MCF 10A (cell line): ENCODE measurements at places on chromosomes 6 and 20. TPM values are rescaled to one million over a fixed set of nuclear protein-coding genes. Genes with fewer than 3 reads are reported as not detected.

The OR12D3 gene
- total RNA-seq, result not detected in 2 replicates

DNA sequence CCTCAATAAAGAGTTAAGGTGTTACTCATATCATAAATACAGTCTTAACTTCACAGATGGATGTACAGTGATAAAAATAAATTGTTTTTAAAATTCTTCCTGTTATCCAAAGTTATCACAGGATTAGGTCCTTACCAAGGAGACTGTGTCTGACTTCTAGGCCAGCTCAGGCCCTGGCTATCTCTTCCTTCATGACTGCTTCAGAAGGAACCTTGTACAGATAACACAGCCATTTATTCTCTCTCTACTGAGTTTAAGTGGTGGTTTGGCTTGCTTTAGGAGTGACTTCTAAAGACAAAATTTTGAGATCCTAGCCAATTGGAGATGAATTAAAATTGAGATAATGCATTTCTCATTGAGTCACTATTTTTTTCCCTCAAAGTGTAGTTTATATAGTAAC, 40.8 kb upstream of the RNF182 start:
- DNase-seq, result no peak
- no peak overlapping the region for H3K27ac ChIP-seq
- no peaks in the 10 kb centered on the region for H3K4me1 ChIP-seq
- H3K27me3 ChIP-seq, result no peaks in the 10 kb centered on the region
- no peak overlapping the region for H3K4me3 ChIP-seq

GRCh38 chr6:147158881-147159280, 45.3 kb upstream of the STXBP5 start:
- no peaks in the 10 kb centered on the region for H3K27me3 ChIP-seq
- no peak overlapping the region for H3K27ac ChIP-seq
- H3K4me3 ChIP-seq, result no peak overlapping the region
- H3K4me1 ChIP-seq, result peaks cover 48% of the 10 kb centered on the region
- DNase-seq, result no peak

- H3K36me3 ChIP-seq, result no peaks in the 10 kb centered on the region
- H3K27ac ChIP-seq, result no peak overlapping the region
- H3K4me1 ChIP-seq, result peaks cover 11% of the 10 kb centered on the region
- H3K27me3 ChIP-seq, result peaks cover 13% of the 10 kb centered on the region
- no peak overlapping the region for H3K4me3 ChIP-seq
Measured at GRCh38 chr6:134103006-134103405, 50.6 kb upstream of the SLC2A12 start.

DNA sequence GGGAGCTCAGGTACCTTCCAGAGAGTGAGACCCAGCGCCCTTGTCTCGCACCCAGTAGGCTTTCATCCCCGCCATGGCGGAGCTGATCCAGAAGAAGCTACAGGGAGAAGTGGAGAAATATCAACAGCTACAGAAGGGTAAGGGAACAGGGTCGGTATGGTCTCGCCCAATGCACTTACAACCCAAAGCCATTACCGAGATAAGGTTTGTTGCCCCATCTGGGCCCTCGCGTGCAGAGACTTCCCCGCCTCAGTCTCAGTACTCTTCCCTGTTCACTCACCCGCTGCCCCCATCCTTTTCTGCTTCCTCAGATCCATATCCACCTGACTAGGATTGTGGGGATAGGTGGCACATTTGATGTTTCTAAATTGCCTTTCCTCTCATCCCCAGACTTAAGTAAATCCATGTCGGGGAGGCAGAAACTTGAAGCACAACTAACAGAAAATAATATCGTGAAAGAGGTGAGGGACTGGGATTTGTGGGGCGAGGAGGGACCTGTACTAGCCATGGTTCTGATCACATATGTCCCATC, 449 bp downstream of the PFDN6 start:
- H3K4me1 ChIP-seq, result peaks cover 24% of the 10 kb centered on the region
- H3K4me3 ChIP-seq, result peak overlapping the region; percentile 88
- no peak for DNase-seq
- H3K27ac ChIP-seq, result peak overlapping the region; percentile 89
- H3K36me3 ChIP-seq, result peaks cover 59% of the 10 kb centered on the region
- H3K27me3 ChIP-seq, result no peaks in the 10 kb centered on the region

DNA sequence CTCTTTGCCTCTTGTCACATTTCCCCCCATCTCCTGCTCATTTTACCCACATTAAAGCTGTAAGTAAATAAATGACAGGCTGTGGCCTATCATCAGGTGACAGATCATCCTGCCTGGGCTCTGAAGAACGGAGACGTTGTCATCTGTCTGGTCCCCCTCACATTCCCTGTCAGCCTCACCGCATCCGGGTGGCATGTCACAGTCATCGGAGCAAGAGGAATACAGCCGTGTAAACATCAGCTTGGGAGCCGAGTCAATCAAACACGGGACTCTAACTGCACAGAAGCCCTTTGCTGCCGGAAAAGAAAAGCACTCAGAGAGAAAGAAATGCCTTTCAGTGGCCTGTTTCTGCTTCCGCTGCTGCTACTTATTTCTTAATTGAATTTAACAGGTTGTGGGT, 371.9 kb upstream of the ID4 start:
- peaks cover 11% of the 10 kb centered on the region for H3K4me1 ChIP-seq
- H3K27me3 ChIP-seq, result peaks cover 37% of the 10 kb centered on the region
- no peak for DNase-seq
- H3K4me3 ChIP-seq, result no peak overlapping the region
- H3K36me3 ChIP-seq, result no peaks in the 10 kb centered on the region

- H3K4me3 ChIP-seq, result no peak overlapping the region
- DNase-seq, result no peak
- peaks cover 16% of the 10 kb centered on the region for H3K36me3 ChIP-seq
- H3K4me1 ChIP-seq, result no peaks in the 10 kb centered on the region
- H3K27ac ChIP-seq, result no peak overlapping the region
Measured at GRCh38 chr6:135412761-135413160, 84.8 kb downstream of the AHI1 start.
